ENCODE measurements at places on chromosomes 2 and 18.

- peak; percentile 14 for DNase-seq
Measured at GRCh38 chr2:70767699-70768589, at the start of gene ADD2. Gene ADD2, minus strand, starts transcription at chr2:70768200. Its CDS starts 61,792 bp downstream, at chr2:70706408.

GRCh38 chr2:227482638-227483340 lies 10.8 kb downstream of the AGFG1 start:
- DNase-seq: no peak

- DNase-seq: peak; percentile 55
Measured at GRCh38 chr18:24014986-24015638, 558 bp downstream of the TTC39C start.

DNA sequence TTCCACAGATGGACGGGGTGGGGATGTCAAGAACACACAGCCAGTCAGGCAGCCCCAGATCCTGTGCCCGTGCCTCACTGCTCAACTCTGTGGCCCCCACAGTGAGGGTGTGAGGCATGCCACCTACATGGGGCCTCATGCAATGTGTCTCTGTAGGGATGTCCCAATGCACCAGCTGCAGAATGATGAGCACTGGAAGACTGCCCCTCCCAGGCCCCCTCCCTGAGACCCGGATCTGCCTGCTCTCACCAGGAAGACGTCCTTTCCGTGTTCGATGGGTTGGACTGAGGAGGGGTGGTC lies 124.2 kb downstream of the TWIST2 start:
- DNase-seq: no peak
